ENCODE measurements at places on chromosomes 6 and 20. TPM values are rescaled to one million over a fixed set of nuclear protein-coding genes. Genes with fewer than 3 reads are reported as not detected.

Gene CNR1
- not detected for total RNA-seq

Gene CDSN
- total RNA-seq: not detected

Gene IL17A
- not detected for total RNA-seq

Gene CLVS2
- under 0.01 TPM for total RNA-seq

Gene GRM1
- under 0.01 TPM for total RNA-seq

Gene RPS6KA2
- total RNA-seq: 60.4 TPM

Data from smooth muscle cell of trachea (primary cell).